Psoas muscle (tissue), 8 donors: ENCODE measurements at places on chromosomes 2 and 18. TPM values are rescaled to one million over a fixed set of nuclear protein-coding genes. Genes with fewer than 3 reads are reported as not detected.

The CD302 gene
- total RNA-seq: 5.0 TPM

The ZNF396 gene
- 0.69 TPM for total RNA-seq

The RUFY4 gene
- not detected for total RNA-seq

The FIGLA gene
- total RNA-seq: not detected

The GPR155 gene
- total RNA-seq: 6.6 TPM

The ALK gene
- 0.32 TPM for total RNA-seq

The STAT4 gene
- total RNA-seq: 0.26 TPM

The LMAN1 gene
- total RNA-seq: 31.3 TPM

The M1AP gene
- total RNA-seq: not detected

The COLEC11 gene
- total RNA-seq: not detected

The C18orf54 gene
- 0.29 TPM for total RNA-seq

The C1QL2 gene
- not detected for total RNA-seq

The C2orf66 gene
- not detected for total RNA-seq

The SLC38A11 gene
- total RNA-seq: 1.2 TPM

The POU3F3 gene
- total RNA-seq: not detected

The ERBB4 gene
- total RNA-seq: 2.0 TPM

The LYPD6 gene
- total RNA-seq: not detected

The GPBAR1 gene
- total RNA-seq: 0.24 TPM

The PREB gene
- 206 TPM for total RNA-seq

The ESPNL gene
- 0.32 TPM for total RNA-seq

The TMEM247 gene
- not detected for total RNA-seq

The SOX11 gene
- 0.07 TPM for total RNA-seq

The XRCC5 gene
- total RNA-seq: 140 TPM

The INPP5D gene
- 4.1 TPM for total RNA-seq

The NETO1 gene
- total RNA-seq: not detected

The IL18R1 gene
- 2.1 TPM for total RNA-seq

The ANO7 gene
- total RNA-seq: 0.82 TPM

The DUSP19 gene
- 3.9 TPM for total RNA-seq

The DRC1 gene
- total RNA-seq: not detected

The PAX3 gene
- total RNA-seq: 7.2 TPM

The TMEM127 gene
- 23.1 TPM for total RNA-seq

The UXS1 gene
- 24.7 TPM for total RNA-seq

The REG3G gene
- not detected for total RNA-seq

The SOCS6 gene
- 19.1 TPM for total RNA-seq

The USP40 gene
- 22.4 TPM for total RNA-seq

The KIF3C gene
- total RNA-seq: 1.3 TPM

The ALLC gene
- not detected for total RNA-seq

The GPAT2 gene
- total RNA-seq: 6.4 TPM

The ZBTB7C gene
- total RNA-seq: 2.4 TPM

The FAM228A gene
- 0.50 TPM for total RNA-seq

The DOCK10 gene
- total RNA-seq: 4.4 TPM
